ENCODE measurements at places on chromosomes 2 and 18.

GRCh38 chr2:102832789-102833188 is 71.0 kb downstream of the TMEM182 start:
- no peak for DNase-seq

GRCh38 chr2:2871480-2872308 is 505.9 kb downstream of the EIPR1 start:
- DNase-seq, result no peak

DNA sequence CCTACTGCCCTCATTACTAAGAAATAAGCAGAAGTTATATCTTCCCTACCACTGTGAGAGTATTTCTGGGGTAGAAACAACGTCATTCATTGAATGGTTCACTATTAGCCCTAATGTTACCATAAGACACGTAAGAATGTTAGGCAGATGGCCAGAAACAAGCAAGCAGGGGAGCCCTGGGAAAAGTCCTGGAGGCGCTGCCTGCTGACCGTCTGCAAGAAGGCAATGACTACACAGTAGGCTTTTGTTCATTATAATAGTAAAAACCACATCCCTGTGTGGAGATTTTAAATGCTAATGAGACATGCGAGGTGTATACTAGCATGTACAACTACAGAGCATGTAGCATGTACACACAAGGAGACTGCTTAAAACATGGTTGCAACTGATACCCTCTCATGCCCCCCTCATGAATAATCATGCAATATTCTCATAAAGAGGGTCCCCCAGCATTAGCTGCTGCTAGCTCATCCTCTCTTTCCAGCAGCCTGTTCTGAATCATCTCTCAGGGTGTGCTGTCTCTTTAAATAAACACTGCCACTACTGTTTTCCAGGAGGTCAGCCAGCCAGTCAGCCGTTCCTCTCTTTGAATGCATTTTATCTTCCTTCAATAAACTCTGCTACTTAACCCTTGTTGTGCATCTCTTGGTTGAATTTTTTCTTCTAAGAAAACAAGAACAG is 23.6 kb downstream of the SUCLG1 start:
- DNase-seq, result no peak

GRCh38 chr2:232398293-232399034 is 8.2 kb upstream of the ALPG start:
- DNase-seq, result no peak

DNA sequence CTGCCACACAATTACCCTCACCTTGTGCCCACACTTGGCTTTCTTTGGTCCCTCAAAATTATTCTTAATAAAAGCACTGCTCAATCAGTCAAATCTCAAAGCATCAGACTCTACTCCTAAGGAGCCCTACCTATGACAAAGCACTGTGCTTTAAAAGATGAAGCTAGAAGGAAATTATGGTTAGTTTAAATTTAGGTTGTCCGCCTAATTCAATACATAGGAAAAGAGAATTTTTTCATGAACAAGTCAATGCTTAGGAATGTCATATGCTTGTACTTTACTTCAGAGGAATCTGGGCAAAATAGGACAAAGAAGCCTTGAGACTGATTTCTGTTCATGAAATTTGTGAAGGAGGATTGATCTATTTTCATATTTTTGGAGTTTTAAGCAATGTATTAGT is 726.4 kb upstream of the CDH2 start:
- no peak for DNase-seq

DNA sequence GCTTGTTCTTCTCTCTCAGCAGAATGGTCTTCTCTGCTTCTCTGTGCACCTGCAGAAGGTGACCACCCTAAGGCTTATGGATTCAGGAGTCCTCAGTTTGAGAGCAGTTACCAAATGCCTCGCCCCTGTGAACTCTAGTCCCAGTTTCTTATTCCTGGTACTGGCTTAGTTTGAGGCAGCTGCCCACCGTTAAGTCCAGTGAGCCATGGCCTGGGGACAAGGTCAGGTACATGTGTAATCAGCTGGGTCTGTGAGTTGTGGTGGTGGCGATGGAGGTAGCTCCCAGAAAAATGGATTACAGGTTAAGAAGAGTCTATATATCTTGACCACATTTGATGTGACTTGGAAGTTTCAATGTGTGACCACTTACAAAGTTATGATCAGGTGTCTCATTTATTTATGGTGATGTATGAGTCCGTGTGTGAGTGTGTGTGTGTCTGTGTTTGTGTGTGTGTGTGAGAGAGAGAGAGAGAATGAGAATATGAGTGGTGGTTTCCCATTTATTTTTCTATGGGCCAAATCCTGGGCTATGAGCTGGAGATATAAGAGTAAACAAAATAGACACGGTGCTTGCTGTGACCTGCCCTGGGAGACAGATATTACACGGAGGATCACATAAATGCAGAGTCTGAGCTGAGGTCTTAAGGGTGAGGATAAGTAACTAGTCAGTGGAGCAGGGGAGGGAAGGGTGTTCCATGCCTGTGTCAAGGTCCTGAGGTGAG is 13.0 kb upstream of the IL1RN start:
- no peak for DNase-seq

DNA sequence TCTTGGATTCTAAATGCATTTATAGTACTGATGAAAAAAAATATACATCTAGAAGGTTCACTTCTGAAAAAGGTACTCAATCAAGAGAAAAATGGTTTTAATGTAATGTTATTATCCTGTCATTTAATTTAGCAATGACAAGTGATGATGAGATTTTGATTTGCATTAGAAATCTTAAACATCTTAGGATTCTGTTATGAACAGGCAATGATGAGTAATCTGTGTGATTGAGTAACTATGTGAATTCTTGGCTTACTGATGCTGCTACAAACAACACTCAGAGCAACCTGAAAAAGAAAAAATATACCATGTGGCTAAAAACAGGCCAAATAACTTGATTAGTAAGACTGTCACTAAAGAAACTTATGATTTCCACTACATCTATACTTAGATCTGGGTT is 30.1 kb downstream of the RBKS start:
- no peak for DNase-seq

GRCh38 chr2:107323946-107324565 is 438.1 kb upstream of the ST6GAL2 start:
- no peak for DNase-seq

DNA sequence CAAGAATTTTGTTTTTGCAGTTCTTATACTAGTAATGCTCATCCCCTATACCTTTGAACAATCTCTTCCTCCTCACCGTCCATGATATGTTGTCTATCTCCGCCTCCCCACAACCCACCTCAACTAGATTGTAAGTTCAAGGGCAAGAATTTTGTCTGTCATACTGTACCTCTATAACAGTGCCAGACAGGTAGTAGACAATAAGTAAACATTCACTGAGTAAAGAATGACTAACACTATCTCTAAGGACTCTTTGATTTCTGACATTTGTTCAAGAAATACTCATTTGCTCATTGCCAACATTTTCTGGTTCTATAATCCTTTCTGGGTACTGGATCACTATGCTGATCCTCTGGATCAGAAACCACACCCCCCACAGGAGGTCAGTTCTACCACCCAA is 82.4 kb downstream of the EXOC6B start:
- no peak for DNase-seq

GRCh38 chr2:158781353-158781961 is 13.7 kb upstream of the DAPL1 start:
- DNase-seq, result no peak

- DNase-seq, result no peak
Observed at GRCh38 chr2:62611854-62612253, 93.7 kb upstream of the EHBP1 start.

- no peak for DNase-seq
Observed at GRCh38 chr18:25454270-25454659, 102.3 kb upstream of the ZNF521 start.

GRCh38 chr2:56465491-56465890 is 281.7 kb downstream of the CCDC85A start:
- no peak for DNase-seq

DNA sequence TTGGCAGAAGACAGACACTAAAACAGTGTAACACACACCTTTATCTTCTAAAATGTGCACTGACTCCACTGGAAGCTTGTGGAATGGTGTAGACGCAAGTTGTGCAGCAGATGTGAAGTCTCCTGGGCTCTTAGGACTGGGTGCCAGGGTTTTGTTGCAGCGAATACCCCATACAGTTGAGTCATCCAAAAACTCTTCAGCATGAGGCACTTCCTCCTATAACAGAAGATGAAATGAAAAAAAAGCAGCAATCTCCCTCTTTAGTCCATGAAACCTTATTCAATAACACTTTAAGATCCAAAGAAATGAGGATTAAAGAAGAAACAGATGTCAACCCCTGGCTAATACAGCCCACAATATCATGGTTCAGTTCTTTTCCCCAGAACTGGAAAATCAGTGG is 22.2 kb downstream of the BUB1 start:
- no peak for DNase-seq

DNA sequence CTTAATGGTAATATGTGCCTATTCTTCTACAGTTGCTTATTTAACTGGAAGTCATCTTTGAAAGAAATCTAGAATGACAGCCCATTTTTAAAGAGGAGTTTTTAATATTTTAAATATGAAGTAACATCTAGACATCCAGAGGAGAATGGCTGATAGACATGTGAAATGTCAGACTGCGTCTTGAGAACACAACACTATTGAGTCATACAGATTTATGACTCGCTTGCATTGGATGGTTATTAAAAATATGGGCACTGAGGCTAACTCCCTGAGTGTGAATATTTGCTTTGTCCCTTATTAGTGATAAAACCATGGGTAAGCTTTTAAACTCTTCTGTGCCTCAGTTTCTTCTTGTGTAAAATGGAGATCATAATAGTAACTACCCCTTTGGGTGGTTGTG is 22.9 kb downstream of the TDRD15 start:
- DNase-seq, result no peak

DNA sequence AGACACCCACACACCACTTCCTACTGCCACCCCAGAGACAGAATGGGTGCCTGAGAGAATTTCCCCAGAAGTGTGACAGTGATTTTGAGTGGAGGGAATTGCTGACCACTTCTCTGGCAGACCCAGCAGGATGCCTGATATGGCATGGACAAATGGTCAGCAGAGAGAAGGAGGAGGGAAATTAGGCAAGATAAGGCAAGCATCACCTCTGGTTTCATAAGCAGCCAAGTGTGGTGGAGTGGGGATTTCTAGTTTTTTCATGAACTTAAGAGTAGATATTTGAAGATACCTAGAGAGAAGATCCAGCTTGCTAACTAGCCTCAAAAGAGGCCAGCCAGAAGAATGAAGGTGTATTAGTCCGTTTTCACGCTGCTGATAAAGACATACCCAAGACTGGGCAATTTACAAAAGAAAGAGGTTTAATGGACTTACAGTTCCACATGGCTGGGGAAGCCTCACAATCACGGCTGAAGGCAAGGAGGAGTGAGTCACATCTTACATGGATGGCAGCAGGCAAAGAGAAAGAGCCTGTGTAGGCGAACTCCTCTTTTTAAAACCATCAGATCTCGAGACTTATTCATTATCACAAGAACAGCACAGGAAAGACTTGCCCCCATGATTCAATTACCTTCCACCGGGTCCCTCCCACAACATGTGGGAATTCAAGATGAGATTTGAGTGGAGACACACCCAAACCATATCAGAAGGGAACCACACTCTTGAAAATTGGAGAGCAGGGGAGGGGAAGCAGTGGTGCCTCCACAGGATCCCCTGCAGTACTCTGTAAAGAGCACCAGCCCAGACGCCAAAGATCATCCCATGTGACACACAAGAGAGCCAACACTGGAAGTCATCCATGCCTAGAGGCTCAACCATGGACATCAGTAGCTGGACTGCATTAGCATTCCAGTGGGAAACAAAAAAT is 64.2 kb downstream of the RBM43 start:
- peak; percentile 35 for DNase-seq

DNA sequence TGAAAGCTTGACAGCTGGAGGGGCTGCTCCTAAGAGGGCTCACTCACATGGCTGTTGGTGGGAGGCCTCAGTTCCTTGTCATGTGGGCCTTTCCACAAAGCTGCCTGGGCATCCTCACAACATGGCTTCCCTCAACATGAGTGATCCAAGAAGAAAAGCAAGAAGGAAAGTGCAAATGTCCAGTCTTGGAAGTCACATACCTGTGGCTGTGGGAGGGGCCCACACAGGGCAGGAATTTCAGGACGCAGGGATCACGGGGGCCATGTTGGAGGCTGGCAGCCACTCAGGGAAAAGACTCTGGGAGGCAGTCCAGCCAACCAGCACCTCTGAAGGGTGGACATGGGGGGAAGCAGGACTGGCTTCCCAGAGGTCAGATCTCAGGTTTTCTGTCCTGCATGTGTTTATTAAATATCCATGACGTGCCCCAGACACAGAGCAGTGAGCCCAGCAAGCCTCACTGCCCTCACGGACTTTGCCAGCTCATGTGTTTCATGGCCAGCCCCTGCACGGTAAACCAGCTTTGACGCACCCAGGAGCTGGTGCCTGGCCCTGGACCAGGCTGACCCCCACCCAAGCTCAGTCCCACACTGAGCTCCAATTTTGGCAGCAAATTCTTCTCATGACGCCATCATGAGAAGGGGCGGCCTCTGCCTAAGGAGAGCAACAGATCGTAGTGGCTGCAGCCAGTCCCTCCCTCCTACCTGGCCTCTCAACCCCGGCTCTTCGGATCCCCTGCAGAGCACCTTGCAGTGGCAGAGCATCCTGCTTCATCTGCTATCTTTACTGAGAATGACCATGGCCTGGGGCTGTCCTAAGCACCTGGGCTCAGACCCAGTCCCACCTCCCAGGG is 34.7 kb upstream of the GPR17 start:
- no peak for DNase-seq

- no peak for DNase-seq
Observed at GRCh38 chr18:9117980-9118841, 15.7 kb downstream of the NDUFV2 start.

GRCh38 chr2:134154246-134154645 is 99.6 kb upstream of the MGAT5 start:
- DNase-seq, result no peak

DNA sequence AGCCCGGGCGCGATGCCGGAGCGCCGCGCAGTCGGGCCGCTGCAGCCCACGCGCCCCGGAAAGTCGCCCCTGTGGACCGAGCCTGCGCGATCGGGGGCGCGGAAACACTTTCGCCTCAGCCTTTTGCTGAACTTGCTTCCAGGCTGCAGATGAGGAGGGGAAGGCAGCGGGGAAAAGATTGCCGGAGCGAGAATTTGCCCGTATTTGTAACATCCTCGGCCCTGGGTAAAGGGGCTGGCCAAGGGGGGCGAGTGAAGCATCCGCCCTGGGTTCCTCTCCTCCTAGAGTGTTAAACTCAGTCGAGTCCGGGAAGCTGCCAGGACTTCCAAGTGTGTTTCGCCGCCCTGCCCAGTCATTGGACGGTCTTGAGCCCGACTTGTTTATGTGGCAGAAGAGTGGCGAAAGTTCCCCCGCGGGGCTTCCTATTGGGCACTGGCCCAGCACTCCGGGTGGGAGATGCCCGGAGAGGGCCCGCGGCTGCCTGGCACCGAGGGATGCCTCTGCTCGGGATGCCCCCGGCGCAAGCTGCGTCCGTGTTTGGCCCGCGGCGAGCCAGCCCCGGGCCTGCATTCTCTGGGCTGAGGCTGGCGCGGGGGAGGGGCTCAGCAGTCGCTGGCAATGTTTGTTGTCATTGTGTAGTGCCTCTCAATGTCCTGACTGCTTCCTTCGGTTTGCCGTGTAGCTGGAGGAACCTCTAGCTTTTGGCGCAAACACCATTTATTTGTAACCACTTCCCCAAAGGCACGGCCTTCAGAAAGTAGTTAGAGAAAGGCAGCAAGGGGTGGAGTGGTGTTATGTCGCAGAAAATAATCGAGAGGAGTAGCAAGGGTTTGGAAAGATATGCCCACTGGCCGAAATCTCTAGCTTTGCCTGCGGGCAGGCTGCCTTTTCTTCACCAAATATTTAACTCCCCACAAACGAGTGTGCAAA is 1.1 kb downstream of the CYBRD1 start:
- peak; percentile 80 for DNase-seq
